ENCODE measurements at places on chromosomes 3 and 15.

DNA sequence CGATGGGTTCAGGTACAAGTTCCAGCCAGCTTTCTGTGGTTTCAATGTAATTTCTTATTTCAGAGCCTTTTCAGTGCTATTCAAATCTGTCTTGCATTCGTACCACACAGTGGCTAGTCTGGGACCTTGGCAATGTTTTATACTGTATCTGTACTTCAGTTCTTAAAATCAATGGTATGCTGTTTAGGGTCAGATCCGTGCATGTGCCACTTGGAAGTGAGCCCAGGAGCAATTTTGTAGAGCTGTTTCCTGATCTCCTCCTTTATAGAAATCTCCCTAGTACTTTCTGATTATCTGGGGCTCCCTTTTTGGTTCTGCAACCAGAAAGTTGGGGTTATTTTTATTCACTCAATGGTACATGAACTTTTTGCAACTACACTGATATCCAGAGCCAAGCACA, 59.5 kb upstream of the NDUFB4 start:
- no peak for DNase-seq

- no peak for DNase-seq
Measured at GRCh38 chr3:78729946-78730345, 1037.9 kb downstream of the ROBO1 start.

- DNase-seq: no peak
Measured at GRCh38 chr3:18868911-18869689, 279.2 kb upstream of the KCNH8 start.

DNA sequence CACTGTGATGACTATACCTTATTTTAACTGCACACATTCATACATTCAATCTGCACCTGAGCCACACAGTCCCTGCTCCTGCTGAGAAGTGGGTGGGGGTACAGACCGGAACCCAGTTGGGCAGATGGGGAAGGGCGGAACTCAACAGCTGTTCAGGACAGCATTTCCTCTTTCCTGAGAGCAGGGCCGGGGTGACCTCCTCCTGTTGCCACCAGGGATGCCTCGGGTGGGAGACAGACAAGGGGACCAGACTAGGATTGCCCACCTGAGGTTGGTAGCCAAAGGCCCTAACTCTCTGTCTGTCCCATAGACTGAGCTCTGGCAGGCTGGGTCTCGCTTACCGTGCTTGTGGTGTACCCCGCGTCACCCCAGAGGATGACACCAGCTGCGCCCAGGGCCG, 3.9 kb downstream of the HYAL2 start:
- DNase-seq: no peak

DNA sequence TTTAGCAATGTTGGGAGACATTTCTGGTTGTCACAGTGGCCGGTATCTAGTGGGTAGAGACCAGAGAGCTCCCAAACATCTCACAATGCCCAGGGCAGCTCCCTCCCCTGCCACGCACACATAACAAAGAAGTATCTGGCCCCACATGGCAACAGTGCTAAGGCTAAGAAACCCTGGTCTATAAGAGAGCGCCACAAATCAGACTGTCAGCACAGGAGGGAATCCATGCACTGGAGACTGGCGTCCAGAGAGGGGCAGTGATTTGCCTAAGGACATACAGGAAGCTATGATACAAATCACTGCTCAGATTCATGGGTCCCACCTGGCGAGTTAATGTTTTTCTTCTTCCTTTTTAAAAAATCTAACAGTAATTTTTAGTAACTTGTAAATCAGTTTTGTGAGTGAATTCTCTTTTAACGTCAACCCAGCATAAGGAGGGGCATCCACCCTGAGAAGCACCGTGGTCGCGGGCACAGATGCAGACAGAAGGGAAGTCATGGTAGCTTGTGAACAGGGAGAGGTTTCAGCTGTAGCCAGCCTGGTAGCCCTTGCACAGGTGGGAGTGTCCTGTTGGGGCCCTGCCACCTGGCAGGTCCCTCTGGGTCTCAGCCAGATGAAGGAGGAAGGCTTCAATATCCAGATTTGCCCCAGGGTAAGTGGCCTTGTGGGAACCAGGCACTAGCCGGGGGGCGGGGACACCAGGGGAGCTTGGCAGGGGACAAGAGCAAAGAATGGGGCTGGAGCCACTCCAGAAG, 8.7 kb downstream of the ISG20 start:
- no peak for DNase-seq

DNA sequence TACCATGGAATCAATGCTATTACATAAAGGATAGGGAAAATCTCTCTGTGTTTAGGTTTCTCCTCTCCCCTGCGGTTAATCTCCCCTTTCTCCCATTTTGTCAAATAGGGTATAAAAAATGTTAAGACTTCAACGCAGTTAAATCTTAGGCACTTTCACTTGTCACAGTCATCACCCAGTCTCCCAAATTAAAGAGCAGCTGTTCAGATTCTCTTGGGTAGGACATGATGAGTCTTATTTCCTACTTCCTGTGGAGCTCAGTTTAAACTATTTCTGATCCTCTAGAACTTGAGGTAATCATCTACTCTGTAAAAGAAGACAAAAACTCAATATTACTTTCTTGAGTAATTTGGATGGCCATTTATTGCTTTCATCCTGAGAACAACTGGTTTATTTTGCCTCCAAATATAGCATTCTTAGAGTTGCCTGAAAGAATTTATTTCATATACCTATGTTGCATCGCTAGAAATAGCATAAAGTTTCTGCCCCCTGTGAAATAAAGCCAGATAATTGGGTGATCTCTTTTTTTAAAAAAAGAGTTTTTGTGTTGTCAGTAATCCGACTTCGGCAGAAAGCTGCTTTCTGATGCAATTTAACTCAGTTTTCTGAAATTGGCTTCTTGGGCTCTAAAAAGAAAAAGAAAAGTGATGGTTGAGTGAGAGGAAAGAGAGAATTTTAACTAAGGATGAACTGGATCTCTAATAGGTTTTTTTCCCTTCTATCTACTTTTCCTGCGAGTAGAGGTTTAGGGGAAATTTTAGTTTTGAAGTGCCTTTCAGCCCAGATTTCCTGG, 20.7 kb downstream of the RAP2B start:
- DNase-seq: no peak

- DNase-seq: no peak
Measured at GRCh38 chr3:23244324-23245041, 41.4 kb downstream of the UBE2E2 start.

GRCh38 chr3:123186695-123187094, 15.0 kb upstream of the SEC22A start:
- no peak for DNase-seq

- DNase-seq: no peak
Measured at GRCh38 chr3:74631351-74632140, 17.1 kb upstream of the CNTN3 start.

DNA sequence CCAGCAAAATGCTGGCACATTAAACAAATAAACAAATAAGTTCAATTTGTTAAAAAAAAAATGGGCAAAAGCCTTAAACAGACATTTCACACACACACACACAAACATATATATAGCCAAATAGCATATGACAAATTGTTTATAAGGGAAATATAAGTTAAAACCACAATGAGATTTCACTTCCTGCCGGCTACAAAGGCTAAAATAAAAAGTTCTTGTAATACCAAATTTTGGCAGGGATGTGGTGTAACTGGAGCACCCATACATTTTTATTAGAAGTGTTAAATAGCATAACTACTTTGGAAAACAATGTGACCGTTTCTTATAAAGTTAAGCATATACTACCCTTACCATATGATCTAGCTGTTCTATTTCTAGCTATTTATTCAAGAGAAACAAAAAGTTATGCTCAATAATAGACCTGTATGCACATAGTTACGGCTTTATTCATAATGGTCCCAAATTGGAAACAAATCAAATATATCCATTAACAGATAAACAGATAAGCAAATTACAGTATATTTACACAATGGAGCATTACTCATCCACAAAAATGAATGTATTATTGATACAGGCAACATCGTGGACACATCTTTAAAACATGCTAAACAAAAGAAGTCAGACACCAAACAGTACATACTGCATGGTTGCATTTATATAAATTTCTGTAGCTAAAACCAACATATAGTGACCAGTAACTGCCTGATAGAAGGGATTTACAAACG, 93.9 kb downstream of the EOMES start:
- DNase-seq: no peak

DNA sequence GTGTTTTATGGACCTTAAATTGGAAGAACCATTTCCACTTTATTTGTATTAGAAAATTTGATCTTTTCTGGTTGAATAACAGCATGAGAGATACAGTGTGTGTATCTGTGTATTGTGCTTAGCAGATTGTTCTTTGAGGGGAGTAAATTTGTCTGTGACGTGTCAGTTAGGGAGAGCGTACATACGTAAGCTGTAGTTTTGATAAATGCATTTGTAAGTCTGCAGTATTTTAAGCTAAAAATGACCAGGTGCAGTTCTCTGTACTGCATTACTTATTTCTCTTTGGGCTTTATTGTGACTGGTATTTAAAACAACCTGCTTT, 264.8 kb downstream of the ROBO2 start:
- DNase-seq: no peak

GRCh38 chr15:97995881-97996603, 35.5 kb downstream of the ARRDC4 start:
- DNase-seq: no peak

DNA sequence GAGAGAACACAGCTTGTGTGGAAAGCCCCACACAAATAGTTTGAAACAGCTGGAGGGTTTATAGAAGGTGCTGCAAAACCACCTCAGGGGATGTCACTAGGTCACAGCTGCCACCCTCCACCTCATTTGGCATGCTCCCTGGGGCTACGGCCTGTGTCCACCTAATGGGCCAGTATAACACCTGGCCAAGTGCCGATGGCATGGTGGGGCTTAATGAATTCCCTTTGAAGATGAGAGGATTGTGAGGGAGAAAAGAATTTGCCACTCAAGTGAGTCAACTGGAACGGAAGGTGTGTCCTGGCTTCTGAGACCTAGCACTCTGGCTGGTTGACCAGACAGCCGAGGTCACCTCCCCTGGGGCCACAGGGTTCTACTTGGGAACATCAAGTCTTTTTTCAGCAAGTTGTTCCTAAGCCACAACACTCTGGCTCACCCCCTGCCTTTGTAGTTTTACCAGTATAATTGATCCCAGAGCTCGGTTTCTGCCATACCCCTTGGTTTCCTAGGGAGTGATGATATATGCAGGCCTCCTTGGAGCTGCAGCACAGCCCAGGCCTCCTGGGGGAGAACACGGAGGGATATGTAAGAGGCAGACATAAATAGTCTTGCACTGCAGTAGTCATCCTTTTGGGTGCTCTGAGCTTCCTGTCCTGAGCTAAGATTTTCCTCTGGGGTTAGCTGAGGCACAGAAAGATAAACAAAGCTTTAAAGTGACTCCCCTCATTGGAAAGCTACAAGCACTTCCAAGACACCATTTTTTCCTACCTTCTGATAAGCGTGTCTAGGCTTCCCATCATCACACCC, 178.2 kb upstream of the LPP start:
- no peak for DNase-seq

- no peak for DNase-seq
Measured at GRCh38 chr3:45009868-45010267, 16.2 kb upstream of the CLEC3B start.

GRCh38 chr3:173553635-173554280, 156.2 kb downstream of the NLGN1 start:
- no peak for DNase-seq

GRCh38 chr3:10189557-10190354, 25.0 kb downstream of the IRAK2 start:
- no peak for DNase-seq

DNA sequence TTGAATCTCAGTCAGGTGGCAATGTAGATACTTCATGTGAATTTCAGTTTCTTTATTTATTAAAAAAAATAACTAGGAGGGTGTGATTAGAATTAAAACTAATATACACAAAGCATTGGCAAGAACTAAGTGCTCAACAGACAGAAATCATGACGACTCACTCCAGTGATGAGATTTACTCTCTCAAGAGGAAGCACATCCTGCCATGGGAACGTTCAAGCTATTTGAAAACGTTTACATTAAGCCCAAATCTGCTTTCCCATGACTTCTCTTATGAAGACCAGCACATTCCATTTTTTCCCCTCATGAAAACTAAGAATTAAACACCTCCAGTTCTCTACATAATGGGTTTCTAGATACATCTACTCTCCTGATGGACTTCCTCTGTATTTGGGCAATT, 8.5 kb downstream of the WDR53 start:
- no peak for DNase-seq

- no peak for DNase-seq
Measured at GRCh38 chr3:192122832-192123594, 604.3 kb downstream of the FGF12 start.

DNA sequence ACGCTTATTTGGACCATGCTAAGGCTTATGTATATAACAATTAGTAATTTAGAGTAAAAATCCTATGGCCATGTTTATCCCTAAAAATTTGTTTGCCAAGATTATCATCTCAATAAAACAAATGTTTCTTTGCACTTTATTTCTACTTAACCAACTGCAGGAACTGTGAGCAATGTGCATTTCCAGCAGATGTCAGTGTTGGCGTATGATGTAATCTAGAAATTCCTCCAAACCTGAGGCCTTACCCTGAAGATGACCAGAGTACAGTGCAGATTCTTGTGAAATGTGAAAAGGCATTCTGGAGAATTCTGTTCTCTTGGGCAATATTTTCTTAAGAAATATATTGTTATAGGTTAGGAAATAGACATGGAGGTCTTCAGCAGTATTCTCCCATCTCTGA, 205.9 kb downstream of the MBNL1 start:
- no peak for DNase-seq

DNA sequence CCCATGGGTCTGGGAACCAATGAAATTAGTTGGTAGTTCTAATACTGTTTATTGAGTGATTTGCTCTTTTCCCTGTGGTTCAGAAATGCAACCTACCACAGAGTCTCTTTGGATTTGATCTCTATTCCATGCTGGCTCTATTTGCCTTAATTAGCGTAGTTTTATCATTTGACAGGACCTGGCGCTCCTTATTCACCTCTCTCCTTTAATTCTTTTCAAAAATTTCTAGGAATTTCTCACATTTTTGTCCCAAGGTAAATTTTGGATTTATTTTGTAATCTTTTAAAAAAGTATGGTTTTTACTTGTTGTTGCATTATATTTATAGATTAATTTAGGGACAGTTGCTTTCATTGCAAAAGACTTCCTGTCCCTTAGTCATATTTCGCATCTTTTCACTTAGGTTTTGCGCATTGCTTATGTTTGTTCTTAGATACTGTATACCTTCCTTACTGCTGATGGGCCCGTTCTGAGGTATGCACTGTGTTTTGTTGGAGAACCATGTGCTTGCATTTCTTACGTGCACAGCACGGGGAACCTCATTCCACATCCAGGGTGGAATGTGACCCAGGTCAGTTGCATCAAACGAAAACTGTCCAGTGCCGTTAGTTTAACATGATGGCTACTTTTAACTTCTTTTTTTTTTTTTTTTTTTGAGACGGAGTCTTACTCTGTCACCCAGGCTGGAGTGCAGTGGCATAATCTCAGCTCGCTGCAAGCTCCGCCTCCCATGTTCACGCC, 27.0 kb downstream of the SENP5 start:
- DNase-seq: no peak

Data from NCI-H1436 treated with DMSO at 0.1 percent for 48 hours (cell line).